C1 segment of cervical spinal cord (tissue), 14 donors: ENCODE measurements at places on chromosomes 3 and 15.
A peak's percentile ranks its signal among the peaks of the same experiment; 100 is the strongest.

GRCh38 chr3:53696401-53697172, 149.6 kb downstream of the CHDH start:
- no peak for DNase-seq

DNA sequence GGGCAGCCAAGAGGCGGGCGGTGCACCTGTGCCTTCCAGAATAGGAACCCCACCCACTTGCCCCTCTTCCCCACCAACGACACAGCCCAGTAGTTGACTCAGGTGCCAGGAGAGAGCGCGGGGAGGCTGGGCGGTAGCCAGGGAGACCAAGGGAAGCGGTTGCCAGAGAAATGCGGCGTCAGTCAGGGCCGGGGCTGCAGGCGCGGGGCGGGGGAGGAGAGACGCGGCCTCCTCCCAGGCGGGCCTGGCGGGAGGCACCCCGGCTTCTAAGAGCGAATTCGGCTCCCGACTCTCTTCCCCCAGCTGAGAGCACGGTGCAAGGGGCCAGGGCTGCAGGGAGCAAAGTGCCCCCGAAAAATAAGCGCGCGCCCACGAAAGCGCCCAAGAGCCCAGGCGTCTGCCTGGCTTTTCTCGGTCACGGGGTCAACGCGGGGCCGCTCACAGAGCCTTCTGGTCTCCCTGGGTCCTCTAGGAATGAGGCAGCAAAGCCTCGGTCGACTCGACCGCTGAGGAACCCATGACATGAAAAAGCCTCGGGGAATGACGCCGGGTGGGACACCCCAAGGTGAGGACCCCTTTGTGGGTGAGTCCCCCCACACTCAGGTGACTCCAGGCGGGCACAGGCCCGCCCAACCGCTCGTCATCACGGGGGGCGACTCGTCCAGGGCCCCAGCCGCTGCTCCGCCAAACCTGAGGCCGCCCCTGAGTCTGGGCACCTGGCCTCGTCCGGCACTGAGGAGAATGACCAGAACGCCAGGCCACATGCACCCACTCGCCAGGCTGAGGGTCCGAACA, 716 bp downstream of the CPEB1 start:
- peak; percentile 60 for DNase-seq

DNA sequence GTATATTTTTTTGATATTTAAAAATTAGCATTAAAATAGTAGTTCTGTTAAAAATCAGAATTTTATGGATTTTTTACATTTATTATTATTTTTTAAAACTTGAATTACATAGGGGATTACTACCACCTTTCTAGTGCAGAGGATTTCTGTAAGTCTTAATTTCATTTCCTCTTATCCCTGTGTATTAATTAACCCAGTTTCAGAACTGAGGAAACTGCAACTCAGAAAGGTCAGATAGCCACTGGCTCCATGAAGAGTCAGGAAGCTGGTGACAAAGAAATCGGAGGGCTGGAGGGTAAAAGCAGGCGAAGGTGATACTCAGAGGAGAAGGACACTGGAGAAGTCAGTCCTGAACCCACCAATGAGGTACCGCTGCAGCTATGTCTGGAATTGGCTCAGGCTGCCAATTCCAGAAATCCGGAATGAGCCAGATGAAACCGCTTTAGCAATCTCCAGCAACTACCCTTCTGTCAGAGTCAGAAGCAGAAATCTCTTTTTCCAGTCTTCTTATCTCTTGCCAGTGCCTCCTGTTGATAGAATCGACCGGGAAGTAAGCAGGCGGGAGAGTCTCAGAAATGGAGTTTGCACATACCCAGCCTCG, 308.5 kb downstream of the SV2B start:
- no peak for DNase-seq

DNA sequence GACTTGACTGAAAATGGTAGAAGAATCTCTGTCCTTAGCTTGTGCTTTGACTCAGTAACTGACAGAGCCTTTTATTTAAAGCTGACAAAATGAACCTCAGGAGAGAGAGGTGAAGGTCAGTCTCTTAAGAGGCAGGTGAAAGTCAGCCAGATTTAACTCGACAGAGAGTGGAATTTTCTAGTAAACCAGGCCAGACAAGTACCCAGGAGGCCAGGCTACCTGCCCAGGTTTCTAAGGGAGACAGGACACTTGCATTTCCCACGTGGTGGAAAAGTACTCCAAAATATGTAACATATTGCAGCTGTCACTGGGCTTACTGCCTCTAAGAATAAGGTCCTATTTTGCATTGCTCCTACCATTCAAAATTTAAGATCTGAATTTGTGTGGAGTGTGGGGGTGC, 167.9 kb downstream of the FMN1 start:
- DNase-seq, result no peak

DNA sequence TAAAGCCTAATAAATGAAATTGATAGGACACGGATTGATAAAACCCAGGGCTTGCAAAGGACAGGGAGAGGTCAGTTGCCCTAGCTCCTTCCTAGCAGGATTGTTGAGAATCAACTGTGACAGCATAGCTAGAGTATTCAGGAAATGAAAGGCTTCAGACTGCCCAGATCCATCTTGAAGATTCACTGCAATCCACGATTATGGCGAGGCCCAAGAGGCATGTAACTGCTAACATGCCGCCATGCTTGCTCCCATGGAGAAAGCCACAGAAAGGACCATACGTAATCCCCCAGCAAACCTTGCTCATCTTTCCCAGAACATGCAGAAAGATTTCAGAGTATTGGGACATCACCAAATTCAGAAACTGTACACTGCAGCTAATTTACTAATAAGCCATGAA, 41.3 kb downstream of the MYH15 start:
- DNase-seq, result no peak

GRCh38 chr15:90343302-90343790, 8.7 kb upstream of the ZNF774 start:
- no peak for DNase-seq

DNA sequence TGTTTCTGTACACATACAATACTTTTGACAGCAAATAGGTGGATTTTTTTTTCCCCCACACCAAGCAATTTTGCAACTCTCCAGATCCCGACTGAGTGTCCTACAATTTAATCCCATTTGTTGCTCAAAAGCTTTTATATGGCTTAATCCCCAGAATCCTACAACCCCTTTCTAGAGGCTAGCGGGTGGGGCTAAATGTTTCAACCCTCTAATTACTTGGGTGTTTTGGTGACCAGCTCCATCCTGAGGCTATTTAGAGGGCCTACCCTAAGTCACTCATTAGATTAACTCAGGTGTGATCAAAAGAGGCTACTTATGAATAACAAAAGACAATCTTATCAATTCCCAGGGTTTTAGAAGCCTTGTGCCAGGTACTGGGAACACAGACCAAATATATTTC, 21.0 kb upstream of the FBXL2 start:
- DNase-seq, result no peak

- no peak for DNase-seq
These were observed 103.3 kb downstream of the IL1RAP start for GRCh38 chr3:190617185-190617584.

GRCh38 chr3:64422192-64422591, 196.9 kb upstream of the PRICKLE2 start:
- no peak for DNase-seq

DNA sequence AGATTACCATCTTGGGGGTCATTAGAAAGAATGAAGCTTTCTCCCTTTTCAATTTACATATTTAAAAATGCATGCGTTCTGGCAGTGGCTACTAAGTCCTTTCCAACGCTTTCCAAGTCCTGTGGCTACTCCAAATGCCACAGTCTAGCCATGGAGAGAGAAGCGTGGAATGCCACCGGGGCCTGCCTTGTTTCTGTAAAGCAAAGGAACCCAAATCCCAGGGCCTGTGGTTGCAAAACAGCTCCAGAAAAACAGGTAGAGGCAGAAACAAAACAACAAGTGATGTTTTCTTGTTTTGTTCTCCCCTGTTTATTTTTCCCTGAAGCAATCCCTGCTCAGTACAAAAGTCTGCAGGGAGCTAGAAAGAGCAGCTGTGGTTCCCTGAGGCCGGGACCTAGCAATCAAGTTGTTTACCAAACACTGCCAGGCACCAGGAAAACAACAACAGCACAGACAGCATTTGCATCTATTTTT, 85.5 kb downstream of the FOXP1 start:
- peak; percentile 20 for DNase-seq
